ENCODE measurements at places on chromosomes 13 and 19. TPM values are rescaled to one million over a fixed set of nuclear protein-coding genes. Genes with fewer than 3 reads are reported as not detected.

- DNase-seq, result no peak
- no peak overlapping the region for H3K4me3 ChIP-seq
- no peak overlapping the region for H3K27ac ChIP-seq
Measured at GRCh38 chr13:47917022-47917574, 84.0 kb downstream of the SUCLA2 start.

DNA sequence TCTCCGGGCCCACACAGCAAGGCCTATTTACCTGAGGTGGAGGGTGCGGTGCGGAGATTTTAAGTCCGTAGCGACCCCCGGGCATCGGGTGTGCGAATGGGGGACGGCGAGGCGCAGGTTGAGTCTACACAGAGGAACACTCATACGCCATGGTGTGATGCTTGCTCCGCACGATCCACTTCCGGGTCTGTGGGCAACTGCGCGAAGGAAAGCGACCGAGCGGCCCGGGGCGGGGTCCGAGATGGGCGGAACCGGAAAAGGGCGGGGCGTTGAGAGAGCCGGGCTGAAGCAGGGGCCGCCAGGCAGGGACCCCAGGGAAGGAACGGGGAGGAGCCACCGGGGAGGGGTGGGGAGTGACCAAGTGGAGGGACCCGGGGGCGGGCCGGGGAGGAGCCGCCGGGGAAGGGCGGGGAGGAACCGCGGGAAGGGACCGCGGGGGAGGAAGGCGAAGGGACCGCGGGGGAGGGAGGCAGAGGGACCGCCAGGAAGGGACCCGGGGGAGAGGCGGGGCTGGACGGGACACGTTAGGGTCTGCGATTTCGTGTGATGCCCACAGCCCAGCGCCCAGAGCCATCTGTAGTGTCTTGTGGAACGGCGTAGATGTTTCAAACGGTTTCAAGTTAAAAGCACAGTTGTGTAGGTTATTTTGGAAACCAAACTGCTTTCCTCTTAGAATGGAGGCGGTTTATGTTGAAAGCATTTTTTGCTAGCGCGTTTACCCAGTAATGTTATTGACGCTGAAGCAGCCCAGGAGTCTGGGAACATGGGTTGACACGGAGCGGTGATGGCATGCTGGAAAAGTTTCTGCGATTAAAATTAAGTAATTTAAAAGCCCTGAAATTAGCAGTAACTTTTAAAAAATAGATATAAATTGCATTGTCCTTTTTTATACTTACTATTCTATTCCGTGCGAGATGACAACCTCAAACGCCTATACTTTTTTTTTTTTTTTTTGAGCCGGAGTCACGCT, at the start of gene ZNF160:
TSS of gene ZNF160 (minus strand) at position 189 of the 970 bp plus-strand sequence. CDS start 17,146 bp downstream, outside the sequence.
- H3K27ac ChIP-seq, result peak within 1 kb of the TSS; percentile 99
- H3K36me3 ChIP-seq, result peaks cover 11% of the 10 kb centered on the region
- peak; percentile 94 for DNase-seq
- peaks cover 15% of the 10 kb centered on the region for H3K4me1 ChIP-seq
- peak within 1 kb of the TSS; percentile 100 for H3K4me3 ChIP-seq
- no peaks in the 10 kb centered on the region for H3K27me3 ChIP-seq

DNA sequence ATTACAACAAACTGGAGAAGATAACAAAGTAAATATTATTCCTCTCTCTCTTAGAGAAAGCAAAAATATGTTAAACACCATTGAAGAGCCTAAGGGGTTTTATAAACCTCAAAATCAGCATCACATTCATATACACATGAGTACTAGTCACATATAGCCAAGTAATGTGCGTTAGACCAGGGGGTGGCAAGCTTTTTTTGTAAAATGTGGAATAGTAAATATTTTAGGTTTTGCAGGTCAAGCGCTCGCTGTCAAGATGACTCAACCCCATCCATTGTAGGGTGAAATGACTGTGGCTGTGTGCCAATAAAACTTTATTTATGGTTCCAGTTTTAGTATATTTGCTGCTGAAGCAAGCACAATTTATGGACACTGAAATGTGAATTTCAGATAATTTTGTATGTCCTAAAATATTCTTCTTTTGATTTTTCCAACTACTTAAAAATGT, 21.7 kb downstream of the RFX2 start:
- peak overlapping the region; percentile 34 for H3K4me3 ChIP-seq
- no peak for DNase-seq
- H3K4me1 ChIP-seq, result peaks cover 38% of the 10 kb centered on the region
- H3K27ac ChIP-seq, result peak overlapping the region; percentile 98
- H3K36me3 ChIP-seq, result no peaks in the 10 kb centered on the region

The OPA3 gene
- total RNA-seq, result 13.1 TPM

The TNFSF11 gene
- 0.71 TPM for total RNA-seq

The SYCN gene
- total RNA-seq, result not detected

The CYP4F2 gene
- total RNA-seq, result not detected
